ENCODE measurements at places on chromosomes 11 and 22. TPM values are rescaled to one million over a fixed set of nuclear protein-coding genes. Genes with fewer than 3 reads are reported as not detected.

Gene POLR2L
- total RNA-seq, result 95.1 TPM

Gene TRIM29
- not detected for total RNA-seq

GRCh38 chr11:128155590-128155989, 431.8 kb downstream of the ETS1 start:
- no peak for DNase-seq

Gene UCP3
- 1.5 TPM for total RNA-seq

Gene MPZL3
- 35.0 TPM for total RNA-seq

Gene OR6Q1
- total RNA-seq, result 0.25 TPM

- no peak for DNase-seq
Observed at GRCh38 chr11:122322329-122322728, 206.3 kb upstream of the BLID start.

Gene BTBD18
- not detected for total RNA-seq

DNA sequence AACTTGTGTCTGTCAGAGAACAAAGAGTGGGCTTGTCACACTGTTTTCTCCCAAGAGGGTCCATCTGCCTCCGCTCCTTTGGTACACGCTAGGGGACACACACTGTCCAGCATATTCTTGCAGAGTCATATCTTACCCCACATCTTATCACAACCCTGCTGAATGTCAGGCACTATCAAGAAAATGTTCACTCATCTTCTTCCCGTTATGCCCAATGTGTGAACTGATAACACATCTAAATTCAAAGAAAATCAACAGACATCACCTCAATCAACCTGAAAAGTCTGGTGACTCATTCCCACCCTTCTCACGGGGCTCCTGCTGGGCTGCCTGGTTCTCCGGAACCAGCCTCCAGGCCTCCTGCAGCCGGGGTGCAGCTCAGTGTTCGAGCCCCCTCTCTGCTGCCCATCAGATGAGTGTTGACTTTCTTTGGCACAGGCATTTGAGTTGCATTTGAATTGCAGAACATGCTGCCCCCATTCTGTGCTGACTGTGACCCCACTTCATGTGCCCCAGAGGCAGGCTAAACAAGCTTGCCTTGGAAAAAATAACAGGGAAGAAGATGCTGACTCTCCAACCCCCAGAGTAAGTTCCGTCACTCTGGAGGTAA, 19.4 kb downstream of the GRAP2 start:
- DNase-seq, result peak; percentile 63

GRCh38 chr11:36456156-36456555, 53.9 kb downstream of the TRAF6 start:
- DNase-seq, result no peak

DNA sequence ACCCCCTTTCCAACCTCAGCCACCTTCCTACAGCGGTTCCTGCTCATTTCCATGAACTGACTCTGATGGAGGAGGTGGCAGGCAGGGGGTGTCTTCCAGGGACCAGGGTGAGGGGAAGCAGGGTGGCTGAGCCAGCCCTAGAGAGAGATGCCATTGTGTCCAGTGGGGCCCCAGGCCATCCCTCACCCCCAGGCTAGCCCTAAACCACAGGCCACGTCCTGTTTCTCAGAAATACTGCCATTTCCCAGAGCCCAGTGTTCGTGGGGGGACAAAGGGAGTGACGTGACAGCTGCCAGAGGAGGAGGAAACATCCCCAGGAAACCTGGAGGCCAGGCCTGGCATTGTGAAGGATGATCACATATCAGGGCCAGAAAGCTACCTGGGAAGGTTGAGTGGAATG, 39.5 kb downstream of the CHRDL2 start:
- no peak for DNase-seq

- no peak for DNase-seq
Observed at GRCh38 chr11:24859801-24860300, 363.0 kb downstream of the LUZP2 start.

Gene IGSF22
- total RNA-seq, result 0.36 TPM

DNA sequence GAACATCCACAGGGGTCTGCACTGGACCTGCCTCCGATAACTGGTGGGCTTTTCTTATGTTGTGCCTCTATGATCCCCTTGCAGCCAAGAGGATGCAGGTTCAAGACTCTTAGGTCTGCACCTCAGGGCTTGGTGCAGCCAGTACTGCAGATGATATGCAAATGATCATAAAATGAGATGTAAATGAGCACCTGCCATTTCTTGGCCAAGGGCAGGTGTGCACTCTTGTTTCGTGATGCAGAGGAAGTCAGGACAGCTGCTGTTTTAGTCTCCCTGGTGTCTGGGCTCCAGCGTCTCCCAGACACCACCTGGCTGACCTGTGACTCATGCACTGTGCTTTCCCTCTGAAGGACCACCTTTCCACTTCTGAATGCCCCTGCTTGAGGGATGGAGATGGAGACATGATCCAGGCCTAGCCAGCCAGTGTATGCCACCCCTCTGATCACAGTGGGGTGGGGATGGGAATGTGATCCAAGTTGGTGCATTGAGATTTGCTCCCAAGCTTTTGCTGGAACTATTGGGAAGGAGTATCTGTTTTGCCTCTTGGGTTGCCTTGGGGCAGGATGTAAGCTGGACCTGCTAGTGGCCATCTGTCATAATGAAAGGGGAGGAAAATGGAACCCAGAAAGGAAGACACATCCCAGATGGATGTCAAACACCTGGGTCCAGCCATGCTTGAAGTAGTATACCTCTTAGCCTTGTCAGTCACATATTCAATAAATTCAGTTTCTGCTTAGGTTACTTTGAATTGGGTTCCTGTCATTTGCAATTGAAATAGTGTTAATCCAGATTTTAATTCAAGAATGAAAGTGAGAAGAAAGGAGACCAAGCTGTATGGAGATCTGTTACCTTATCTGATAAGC, 3.3 kb upstream of the KCNJ11 start:
- no peak for DNase-seq

All from activated naive CD4-positive, alpha-beta T cell treated with anti-CD3 and anti-CD28 coated beads, Interleukin-2, amount 50 U/mL, for 72 hours (primary cell).